ENCODE measurements at places on chromosomes 4 and X. TPM values are rescaled to one million over a fixed set of nuclear protein-coding genes. Genes with fewer than 3 reads are reported as not detected.

Gene HTT
- 22.7 TPM for total RNA-seq

Gene LARP1B
- total RNA-seq: 18.2 TPM

GRCh38 chr4:2842687-2843262 is 869 bp upstream of the ADD1 start:
- no peaks in the 10 kb centered on the region for H3K36me3 ChIP-seq
- no peak for DNase-seq
- H3K27ac ChIP-seq: peak overlapping the region; percentile 99
- H3K4me1 ChIP-seq: no peaks in the 10 kb centered on the region
- H3K27me3 ChIP-seq: no peaks in the 10 kb centered on the region

DNA sequence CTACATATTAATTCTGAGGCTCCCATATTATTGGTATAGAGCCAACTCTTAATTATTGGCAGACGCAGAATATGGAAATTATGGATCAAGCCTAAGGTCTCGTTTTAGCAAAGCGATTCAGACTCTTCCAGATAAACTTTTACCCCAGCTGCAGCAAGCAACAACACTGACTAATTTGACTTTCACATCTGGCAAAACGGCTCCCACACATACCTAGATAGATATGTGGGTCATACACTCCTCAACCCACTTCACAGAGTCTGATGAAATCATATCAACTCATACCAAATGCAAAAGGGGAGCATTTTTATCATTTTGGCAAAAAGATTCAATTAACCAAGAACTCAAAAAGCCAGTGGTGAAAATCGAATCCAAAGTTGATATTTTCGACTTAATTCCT is 36.3 kb upstream of the KDR start:
- no peak overlapping the region for H3K4me3 ChIP-seq
- DNase-seq: no peak
- H3K27me3 ChIP-seq: peaks cover 6% of the 10 kb centered on the region
- H3K27ac ChIP-seq: no peak overlapping the region
- H3K4me1 ChIP-seq: no peaks in the 10 kb centered on the region
- no peaks in the 10 kb centered on the region for H3K36me3 ChIP-seq

DNA sequence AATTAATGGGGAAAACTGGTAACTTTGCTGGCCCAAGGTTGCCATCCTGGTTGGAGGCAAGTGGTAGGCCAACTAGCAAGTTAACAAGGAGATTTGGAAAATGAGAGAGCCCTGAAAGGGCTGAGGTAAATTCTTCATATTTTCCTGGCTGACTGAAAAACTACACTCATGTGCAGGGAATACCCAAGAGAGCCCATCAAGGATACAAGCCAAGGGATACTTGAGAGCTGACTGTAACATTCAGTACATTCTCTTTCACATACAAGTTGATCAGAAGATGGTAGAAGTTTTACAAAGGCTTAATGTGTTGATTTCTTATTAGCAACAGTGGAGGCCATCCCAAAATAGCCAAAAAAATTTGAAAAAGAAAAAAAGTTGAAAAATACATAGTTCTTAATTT is 33.3 kb downstream of the IL2 start:
- no peak for DNase-seq
- no peaks in the 10 kb centered on the region for H3K4me1 ChIP-seq
- H3K27ac ChIP-seq: no peak overlapping the region
- no peak overlapping the region for H3K4me3 ChIP-seq

Gene CXorf49
- not detected for total RNA-seq

GRCh38 chr4:78543424-78544125 is 8.0 kb upstream of the ANXA3 start:
- no peak overlapping the region for H3K27ac ChIP-seq
- no peak for DNase-seq
- H3K36me3 ChIP-seq: no peaks in the 10 kb centered on the region
- no peaks in the 10 kb centered on the region for H3K27me3 ChIP-seq

DNA sequence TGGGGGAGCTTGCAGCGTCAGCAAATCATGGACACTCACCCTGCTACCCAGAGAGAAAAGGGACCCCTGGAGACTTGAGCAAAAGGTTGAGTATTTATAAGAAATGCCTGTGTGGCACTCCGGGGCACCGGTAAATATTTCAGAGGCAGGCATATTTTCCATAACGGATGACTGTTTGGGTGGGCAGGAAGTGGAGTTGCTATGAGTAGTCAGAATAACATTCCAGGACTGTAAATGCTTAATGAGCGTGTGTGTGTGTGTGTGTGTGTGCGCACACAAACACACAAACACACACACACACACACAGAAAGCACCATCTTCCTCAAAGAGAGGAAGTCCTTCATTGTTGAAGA is 74.6 kb downstream of the MXRA5 start:
- no peak for DNase-seq
- no peaks in the 10 kb centered on the region for H3K4me1 ChIP-seq
- no peaks in the 10 kb centered on the region for H3K36me3 ChIP-seq
- H3K27me3 ChIP-seq: no peaks in the 10 kb centered on the region
- H3K27ac ChIP-seq: no peak overlapping the region

DNA sequence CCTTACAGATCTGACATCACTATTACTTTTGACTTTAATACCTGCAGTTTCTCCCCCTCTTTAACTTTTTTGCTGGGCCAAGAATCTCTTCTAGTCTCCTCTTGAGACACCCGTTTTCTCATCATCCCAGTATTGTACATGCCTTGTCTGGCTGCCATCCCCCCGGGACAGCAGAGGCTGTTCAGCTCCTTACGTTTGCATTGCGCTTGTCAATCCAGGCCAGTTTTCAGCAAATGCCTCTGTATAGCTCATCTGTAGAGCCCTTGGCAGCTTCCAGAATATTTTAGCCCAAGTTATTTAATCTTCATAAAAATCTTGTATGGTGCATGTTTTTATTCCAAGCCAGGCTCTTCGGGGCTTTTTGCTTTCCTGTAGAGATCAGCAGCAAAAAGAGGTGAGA is 22.3 kb upstream of the HOPX start:
- no peaks in the 10 kb centered on the region for H3K27me3 ChIP-seq
- no peak overlapping the region for H3K27ac ChIP-seq
- H3K4me1 ChIP-seq: no peaks in the 10 kb centered on the region
- H3K36me3 ChIP-seq: no peaks in the 10 kb centered on the region
- H3K4me3 ChIP-seq: no peak overlapping the region

- DNase-seq: peak; percentile 80
- no peaks in the 10 kb centered on the region for H3K36me3 ChIP-seq
- H3K27ac ChIP-seq: no peak overlapping the region
Measured at GRCh38 chrX:149470955-149471354, 34.2 kb downstream of the IDS start.

GRCh38 chr4:126898815-126899214 is 733.9 kb upstream of the INTU start:
- no peak for DNase-seq
- H3K4me3 ChIP-seq: no peak overlapping the region
- H3K27me3 ChIP-seq: no peaks in the 10 kb centered on the region
- H3K27ac ChIP-seq: peak overlapping the region; percentile 78

DNA sequence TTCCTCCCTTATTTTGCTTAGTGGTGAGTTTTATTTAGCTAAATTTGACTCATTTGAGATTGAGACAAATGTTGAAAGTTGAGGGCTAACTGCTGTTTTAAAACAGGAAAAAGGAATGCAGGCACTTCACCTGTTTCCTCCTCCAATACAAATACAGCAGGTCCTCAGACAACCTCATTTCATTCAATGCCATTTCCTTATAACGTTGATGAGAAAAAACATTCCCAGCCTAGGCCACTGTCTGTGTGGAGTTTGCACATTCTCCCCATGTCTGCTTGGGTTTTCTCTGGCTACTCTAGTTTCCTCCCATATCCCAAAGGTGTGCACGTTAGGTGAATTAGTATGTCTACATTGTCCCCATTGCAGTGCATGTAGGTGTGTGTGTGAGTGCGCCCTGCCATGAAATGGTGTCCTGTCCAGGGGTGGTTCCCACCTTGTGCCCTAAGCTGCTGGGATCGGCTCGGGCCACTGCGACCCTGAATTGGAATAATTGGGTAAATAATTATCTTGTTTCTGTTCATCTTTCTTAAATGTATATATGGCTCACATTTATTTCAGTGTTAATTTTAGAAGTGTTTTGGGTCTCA is 21.9 kb downstream of the SMAD1 start:
- no peaks in the 10 kb centered on the region for H3K36me3 ChIP-seq
- H3K4me3 ChIP-seq: no peak overlapping the region
- no peaks in the 10 kb centered on the region for H3K27me3 ChIP-seq
- peaks cover 38% of the 10 kb centered on the region for H3K4me1 ChIP-seq

Gene CCDC160
- 0.27 TPM for total RNA-seq

Gene ARAP2
- total RNA-seq: 21.0 TPM

- no peak overlapping the region for H3K4me3 ChIP-seq
- H3K4me1 ChIP-seq: peaks cover 13% of the 10 kb centered on the region
- H3K36me3 ChIP-seq: no peaks in the 10 kb centered on the region
- no peak for DNase-seq
Measured at GRCh38 chrX:9298221-9298620, 166.6 kb upstream of the TBL1X start.

GRCh38 chrX:9462456-9462855 is 2.4 kb upstream of the TBL1X start:
- DNase-seq: no peak
- H3K4me1 ChIP-seq: peaks cover 20% of the 10 kb centered on the region
- H3K36me3 ChIP-seq: no peaks in the 10 kb centered on the region
- H3K4me3 ChIP-seq: no peak overlapping the region

Gene MAGEA8
- not detected for total RNA-seq

GRCh38 chrX:133645977-133646718 is 230.9 kb upstream of the GPC4 start:
- H3K4me3 ChIP-seq: no peak overlapping the region
- peak overlapping the region; percentile 28 for H3K27ac ChIP-seq
- H3K4me1 ChIP-seq: no peaks in the 10 kb centered on the region
- no peak for DNase-seq

DNA sequence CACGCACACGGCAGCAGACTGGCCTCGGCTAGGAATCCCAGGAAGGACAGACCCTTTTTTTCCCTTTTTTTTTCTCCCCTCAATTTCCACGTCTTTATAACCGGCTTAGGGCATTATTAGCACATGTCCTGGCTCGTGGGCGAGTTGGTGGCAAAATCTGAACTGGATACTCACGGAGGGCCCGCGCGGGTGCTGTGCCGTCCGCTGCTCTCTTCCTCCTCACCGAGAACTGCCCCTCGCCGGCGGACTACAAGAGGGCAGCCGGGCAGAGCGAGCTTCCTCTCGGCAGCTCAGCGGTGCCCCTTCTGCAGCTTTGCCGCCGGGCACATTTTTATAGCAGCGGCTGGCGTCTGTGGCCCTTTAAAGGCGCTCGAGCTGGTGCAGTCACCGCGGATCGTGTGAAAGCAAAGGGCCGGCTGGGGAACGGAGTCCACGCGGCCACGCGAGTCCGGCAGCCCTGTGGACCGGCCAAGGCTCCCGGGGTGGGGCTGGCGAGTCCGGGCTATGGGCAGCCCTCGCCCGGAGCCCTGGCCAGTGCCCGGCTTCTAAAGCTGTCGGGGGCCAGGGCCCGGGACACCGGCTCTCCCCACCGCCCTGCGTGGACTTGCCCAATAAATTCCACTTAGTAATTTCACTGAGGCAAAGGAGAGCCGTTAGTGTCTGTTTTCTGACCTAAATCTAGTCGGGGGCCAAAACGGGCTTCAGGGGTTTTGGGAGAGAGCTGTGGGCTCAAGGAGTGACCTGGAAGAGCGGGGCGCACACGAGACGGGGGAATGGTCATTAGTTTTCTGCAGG is 1.3 kb upstream of the CITED1 start:
- no peaks in the 10 kb centered on the region for H3K36me3 ChIP-seq
- H3K4me3 ChIP-seq: peak overlapping the region; percentile 49
- peak overlapping the region; percentile 14 for H3K27ac ChIP-seq

GRCh38 chrX:133375615-133376340 is 39.5 kb downstream of the GPC4 start:
- peaks cover 45% of the 10 kb centered on the region for H3K4me1 ChIP-seq
- peak overlapping the region; percentile 61 for H3K27ac ChIP-seq
- H3K36me3 ChIP-seq: no peaks in the 10 kb centered on the region

DNA sequence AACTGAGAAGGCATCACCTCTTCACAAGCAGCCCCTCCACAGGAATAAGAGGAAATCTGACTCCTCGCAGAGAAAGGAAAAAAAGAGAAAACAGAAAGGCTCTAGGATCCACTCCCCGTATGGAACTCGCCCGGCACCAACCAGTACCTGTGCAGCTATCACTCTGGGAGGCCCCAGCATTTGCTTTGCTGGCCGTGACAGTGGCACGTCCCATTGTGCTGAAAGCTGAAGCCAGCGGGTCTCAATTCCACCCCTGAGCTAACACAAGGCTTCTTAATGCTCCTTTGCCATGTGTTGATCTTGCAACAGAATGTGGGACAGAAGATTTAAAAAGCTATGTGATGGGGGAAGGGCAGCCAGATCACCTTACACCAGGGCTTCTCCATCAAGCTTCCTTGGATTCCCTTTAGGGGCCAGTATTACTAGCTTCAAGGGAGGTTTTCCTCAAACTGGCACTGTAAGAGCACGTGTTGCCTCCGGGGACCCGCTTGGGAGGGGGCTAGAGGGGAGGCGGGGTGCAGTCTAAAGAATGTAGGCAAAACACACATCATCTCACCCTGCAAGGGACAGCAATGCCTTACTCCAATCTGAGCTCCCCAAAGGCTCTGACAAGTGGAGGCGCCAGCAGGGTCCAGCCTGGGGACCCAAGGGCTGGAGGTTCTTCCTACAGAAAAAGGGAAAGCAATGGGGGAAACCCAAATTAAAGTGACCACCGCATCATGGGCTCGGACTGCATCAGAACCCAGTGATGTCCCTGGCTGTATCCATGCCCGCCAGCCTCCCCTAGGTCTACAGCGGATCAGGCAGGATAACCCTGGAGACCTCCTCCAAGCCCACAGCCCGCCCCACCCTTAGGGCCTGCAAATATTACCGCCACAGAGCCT is 1.2 kb downstream of the USP46 start:
- peak; percentile 65 for DNase-seq
- peak overlapping the region; percentile 97 for H3K27ac ChIP-seq
- no peaks in the 10 kb centered on the region for H3K27me3 ChIP-seq
- H3K36me3 ChIP-seq: no peaks in the 10 kb centered on the region

DNA sequence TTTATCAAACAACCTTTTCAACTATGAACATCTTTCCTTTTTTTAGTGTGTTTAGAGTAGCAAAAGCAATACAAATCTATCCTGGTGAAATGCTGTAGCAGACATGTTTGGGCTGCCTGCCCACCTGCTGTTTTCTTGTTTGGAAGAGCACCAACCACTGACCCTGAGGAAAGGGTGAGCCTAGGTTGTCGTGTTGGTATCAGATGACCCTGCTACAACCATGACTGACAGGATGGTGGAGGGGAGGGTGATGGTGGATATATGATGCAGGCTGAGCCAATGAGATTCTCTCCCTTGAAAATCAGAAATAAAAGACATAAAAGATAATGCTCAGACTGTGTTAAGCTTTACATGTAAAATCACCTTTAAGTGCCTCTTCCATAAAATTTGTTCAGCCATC is 201.2 kb downstream of the NPNT start:
- H3K4me1 ChIP-seq: no peaks in the 10 kb centered on the region
- peaks cover 18% of the 10 kb centered on the region for H3K36me3 ChIP-seq
- H3K4me3 ChIP-seq: no peak overlapping the region
- DNase-seq: no peak
- H3K27ac ChIP-seq: no peak overlapping the region

Gene PNCK
- 49.6 TPM for total RNA-seq

Gene MAGEB6B
- not detected for total RNA-seq

Gene C1QTNF7
- total RNA-seq: 11.0 TPM

Gene FAM241A
- 2.8 TPM for total RNA-seq

- H3K36me3 ChIP-seq: no peaks in the 10 kb centered on the region
- DNase-seq: no peak
- no peak overlapping the region for H3K27ac ChIP-seq
- no peaks in the 10 kb centered on the region for H3K27me3 ChIP-seq
- H3K4me1 ChIP-seq: peaks cover 16% of the 10 kb centered on the region
- no peak overlapping the region for H3K4me3 ChIP-seq
Measured at GRCh38 chr4:155478336-155478835, 101.6 kb upstream of the MAP9 start.

Data from sigmoid colon (tissue), 7 donors.